ENCODE measurements at places on chromosomes 3 and 15. TPM values are rescaled to one million over a fixed set of nuclear protein-coding genes. Genes with fewer than 3 reads are reported as not detected.

DNA sequence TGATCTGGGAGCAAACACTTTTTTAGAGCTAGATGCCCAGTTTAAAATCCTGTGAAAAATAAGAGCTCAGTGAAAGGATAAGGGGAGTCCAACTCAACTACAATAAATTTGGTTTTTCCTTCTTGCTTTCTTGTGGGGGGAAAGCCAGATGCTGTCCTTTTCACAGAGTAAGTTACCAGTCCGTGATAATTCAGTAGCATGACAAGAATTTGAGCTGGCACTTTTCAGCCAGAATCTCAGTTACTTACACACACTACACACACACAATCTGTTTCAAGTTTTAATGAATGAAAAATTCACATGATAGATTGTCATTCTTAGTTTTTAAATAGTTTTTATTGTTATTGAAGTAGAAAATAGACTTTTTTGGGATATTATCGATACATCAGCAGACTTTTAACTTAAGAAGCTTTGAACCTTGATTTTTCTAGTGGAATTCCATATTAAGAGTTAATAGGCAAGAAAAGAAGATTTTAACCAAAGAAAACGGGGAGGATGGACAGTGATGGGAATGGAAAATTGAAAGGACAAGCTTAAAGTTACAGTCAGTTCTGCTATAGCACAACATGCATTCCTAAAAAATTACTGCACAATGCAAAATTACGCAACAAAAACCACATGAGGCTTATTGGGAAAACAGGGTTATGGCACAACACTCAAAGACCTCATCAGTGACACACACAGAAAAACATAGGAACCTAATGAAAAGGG lies 47.0 kb downstream of the PSMD6 start:
- DNase-seq = no peak

- DNase-seq = no peak
These were observed 169.0 kb upstream of the TSC22D2 start for GRCh38 chr3:150238995-150239619.

Gene GOLGA8N
- 13.8 TPM for total RNA-seq

DNA sequence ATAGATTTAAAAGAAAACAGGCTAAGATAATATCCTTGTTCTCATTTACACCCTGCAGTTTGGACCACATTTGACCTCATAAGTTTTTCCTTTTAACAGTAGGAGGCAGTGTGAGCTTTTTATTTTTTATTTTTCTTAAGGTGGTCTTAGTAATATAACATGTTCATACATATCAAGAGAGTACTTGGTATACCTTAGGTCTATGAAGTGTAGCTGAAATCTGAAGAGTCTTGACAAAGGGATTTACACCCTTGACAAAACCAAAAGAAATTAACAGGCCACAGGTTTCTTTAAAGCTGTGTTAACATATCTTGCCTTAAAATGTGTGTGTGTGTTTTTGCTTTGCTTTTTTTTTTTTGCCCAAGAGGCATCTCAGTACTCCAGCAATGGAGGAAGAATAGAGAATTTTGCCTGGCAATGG lies 3.2 kb downstream of the RAP2B start:
- no peak for DNase-seq

Gene SLC6A11
- 0.25 TPM for total RNA-seq

All from vagina (tissue), 2 donors.